IMR-90 (cell line): ENCODE measurements at places on chromosomes 2 and 18. TPM values are rescaled to one million over a fixed set of nuclear protein-coding genes. Genes with fewer than 3 reads are reported as not detected.
A peak's percentile ranks its signal among the peaks of the same experiment; 100 is the strongest.

GRCh38 chr2:157238296-157238695 is 19.2 kb upstream of the GALNT5 start:
- no peak overlapping the region for H3K4me3 ChIP-seq
- H3K36me3 ChIP-seq: no peaks in the 10 kb centered on the region
- peaks cover 6% of the 10 kb centered on the region for H3K4me1 ChIP-seq
- H3K27me3 ChIP-seq: no peaks in the 10 kb centered on the region
- no peak for DNase-seq

- peak; percentile 71 for DNase-seq
- no peak overlapping the region for H3K4me3 ChIP-seq
- no peaks in the 10 kb centered on the region for H3K4me1 ChIP-seq
- H3K27me3 ChIP-seq: peaks cover 2% of the 10 kb centered on the region
- H3K36me3 ChIP-seq: no peaks in the 10 kb centered on the region
Measured at GRCh38 chr2:121898483-121898882, 143.0 kb downstream of the TSN start.

The ANKRD62 gene
- total RNA-seq: not detected in 2 replicates

DNA sequence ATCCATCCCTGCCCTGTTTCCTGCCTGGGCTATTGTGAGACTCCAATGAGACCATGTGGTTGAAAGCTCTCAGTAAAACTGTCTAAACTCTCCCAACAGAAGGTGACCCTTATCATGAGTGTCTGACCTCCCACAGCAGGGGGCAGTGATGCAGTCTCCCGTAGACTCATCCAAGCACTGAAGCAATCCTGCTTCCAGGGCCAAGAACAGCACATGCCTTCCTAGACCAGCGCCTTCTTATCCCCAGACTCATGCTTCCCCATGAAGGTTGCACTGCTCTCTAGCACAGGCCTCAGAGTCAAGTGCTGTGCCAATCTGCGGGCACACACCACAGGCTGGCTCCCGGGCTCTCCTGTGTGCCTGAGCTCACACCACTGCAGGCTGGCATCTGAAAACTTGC is 112.3 kb downstream of the TNS1 start:
- no peak overlapping the region for H3K27ac ChIP-seq
- H3K27me3 ChIP-seq: no peaks in the 10 kb centered on the region
- H3K4me3 ChIP-seq: no peak overlapping the region
- peaks cover 78% of the 10 kb centered on the region for H3K36me3 ChIP-seq
- peak; percentile 93 for DNase-seq
- no peaks in the 10 kb centered on the region for H3K4me1 ChIP-seq

- no peak overlapping the region for H3K27ac ChIP-seq
- no peaks in the 10 kb centered on the region for H3K27me3 ChIP-seq
- DNase-seq: peak; percentile 83
- no peak overlapping the region for H3K4me3 ChIP-seq
Measured at GRCh38 chr2:36912695-36913094, 53.6 kb downstream of the STRN start.

GRCh38 chr18:5318061-5318700 is 22.7 kb upstream of the ZBTB14 start:
- H3K4me3 ChIP-seq: no peak overlapping the region
- DNase-seq: no peak
- H3K4me1 ChIP-seq: no peaks in the 10 kb centered on the region
- no peak overlapping the region for H3K27ac ChIP-seq

The PDE1A gene
- 0.83 and 0.90 TPM in 2 replicates for total RNA-seq

GRCh38 chr2:29130295-29130694 is 15.1 kb downstream of the CLIP4 start:
- peak; percentile 91 for DNase-seq
- H3K4me3 ChIP-seq: no peak overlapping the region
- H3K27ac ChIP-seq: peak overlapping the region; percentile 98
- H3K36me3 ChIP-seq: peaks cover 19% of the 10 kb centered on the region
- H3K4me1 ChIP-seq: peaks cover 11% of the 10 kb centered on the region

DNA sequence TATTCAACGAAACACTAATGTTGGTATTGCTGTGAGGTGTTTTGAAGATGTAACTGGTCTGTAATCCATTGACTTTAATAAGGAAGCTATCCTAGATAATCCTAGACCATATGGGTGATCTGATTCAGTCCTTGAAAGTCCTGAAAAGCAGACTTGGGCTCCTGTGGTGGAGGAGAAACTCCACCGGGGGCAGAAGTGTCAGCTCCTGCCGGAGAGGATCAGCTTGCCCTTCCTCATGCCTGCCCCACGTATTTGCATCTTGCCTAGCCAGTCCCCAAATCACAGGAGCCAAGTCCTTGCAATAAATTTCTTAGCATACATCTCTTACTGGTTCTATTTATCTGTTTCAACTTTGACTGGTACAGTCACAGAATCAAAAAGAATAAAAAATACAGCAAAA is 144.2 kb upstream of the DLGAP1 start:
- H3K27me3 ChIP-seq: no peaks in the 10 kb centered on the region
- no peaks in the 10 kb centered on the region for H3K4me1 ChIP-seq
- H3K36me3 ChIP-seq: no peaks in the 10 kb centered on the region
- H3K4me3 ChIP-seq: no peak overlapping the region
- DNase-seq: no peak

DNA sequence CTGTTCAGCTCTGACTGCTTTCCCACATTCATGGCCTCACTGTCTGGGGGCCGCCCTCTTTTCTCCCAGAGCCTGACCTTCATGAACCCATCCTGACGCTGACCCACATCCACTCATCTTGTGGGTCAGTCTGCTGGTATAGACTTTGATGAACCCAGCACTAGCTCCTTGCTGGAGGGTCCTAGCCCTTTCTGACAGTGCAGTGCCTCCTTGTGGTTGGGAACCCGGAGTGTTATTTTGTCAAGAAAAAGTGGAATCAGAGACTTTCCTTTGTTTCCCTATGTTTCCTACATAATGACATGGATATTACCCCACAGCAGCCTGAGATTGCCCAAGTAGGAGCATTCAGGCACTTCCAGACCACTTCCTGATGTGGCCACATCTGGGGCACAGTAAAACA is 19.3 kb upstream of the OSR1 start:
- no peaks in the 10 kb centered on the region for H3K4me1 ChIP-seq
- no peak overlapping the region for H3K27ac ChIP-seq
- H3K36me3 ChIP-seq: no peaks in the 10 kb centered on the region
- H3K4me3 ChIP-seq: no peak overlapping the region

GRCh38 chr2:98436734-98437133 is 7.9 kb upstream of the INPP4A start:
- H3K27me3 ChIP-seq: peaks cover 7% of the 10 kb centered on the region
- H3K4me1 ChIP-seq: no peaks in the 10 kb centered on the region
- no peak for DNase-seq
- no peak overlapping the region for H3K27ac ChIP-seq

The TUBB8B gene
- total RNA-seq: not detected in 2 replicates

The DSEL gene
- 100 and 145 TPM in 2 replicates for total RNA-seq

The BCL2L11 gene
- 1.1 and 1.4 TPM in 2 replicates for total RNA-seq

- no peak for DNase-seq
- no peaks in the 10 kb centered on the region for H3K27me3 ChIP-seq
- H3K4me3 ChIP-seq: no peak overlapping the region
- H3K36me3 ChIP-seq: no peaks in the 10 kb centered on the region
- no peaks in the 10 kb centered on the region for H3K4me1 ChIP-seq
- H3K27ac ChIP-seq: no peak overlapping the region
Measured at GRCh38 chr2:57376985-57377384, 669.6 kb upstream of the VRK2 start.

- no peak for DNase-seq
- no peaks in the 10 kb centered on the region for H3K27me3 ChIP-seq
- H3K36me3 ChIP-seq: peaks cover 2% of the 10 kb centered on the region
- no peak overlapping the region for H3K4me3 ChIP-seq
Measured at GRCh38 chr2:86617738-86618137, 5.9 kb downstream of the RNF103 start.

The PSMA8 gene
- not detected in 2 replicates for total RNA-seq

DNA sequence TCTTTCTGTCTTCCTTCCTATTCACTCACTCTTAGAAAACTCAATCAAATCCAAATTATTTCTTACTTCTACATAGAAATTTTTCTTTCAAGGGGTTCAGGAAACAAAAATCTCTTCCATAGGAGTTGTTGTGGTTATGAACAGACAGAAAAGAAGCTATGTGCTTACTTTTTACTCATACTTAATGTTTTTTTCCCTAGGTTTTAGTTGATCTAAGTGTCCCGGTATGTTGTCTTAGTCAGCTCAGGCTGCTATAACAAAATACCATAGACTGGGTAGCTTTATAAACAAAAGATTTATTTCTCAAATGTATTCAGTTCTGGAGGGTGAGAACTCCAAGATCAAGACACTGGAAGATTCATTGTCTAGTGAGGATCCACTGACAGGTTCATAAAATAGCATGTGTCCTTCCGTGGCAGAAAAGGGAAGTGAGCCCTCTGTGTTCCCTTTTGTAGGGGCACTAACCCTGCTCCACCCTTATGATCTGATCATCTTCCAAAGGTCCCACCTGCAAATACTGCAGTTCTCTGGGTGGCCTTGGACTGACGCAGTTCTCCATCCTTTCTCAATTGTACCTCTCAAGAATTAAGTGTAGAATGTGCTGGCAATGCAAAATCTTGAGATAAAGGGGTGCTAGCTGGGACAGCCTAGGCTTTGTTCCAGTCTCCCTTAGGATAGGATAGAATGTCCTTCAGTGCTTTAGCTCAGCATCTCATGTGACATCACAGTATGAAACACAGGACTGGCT is 14.4 kb upstream of the VRK2 start:
- DNase-seq: peak; percentile 78
- H3K36me3 ChIP-seq: no peaks in the 10 kb centered on the region
- no peak overlapping the region for H3K27ac ChIP-seq
- H3K27me3 ChIP-seq: no peaks in the 10 kb centered on the region
- no peak overlapping the region for H3K4me3 ChIP-seq
- H3K4me1 ChIP-seq: peaks cover 6% of the 10 kb centered on the region

- H3K27me3 ChIP-seq: no peaks in the 10 kb centered on the region
- H3K4me3 ChIP-seq: no peak overlapping the region
- H3K27ac ChIP-seq: no peak overlapping the region
Measured at GRCh38 chr2:194815475-194815874, 841.6 kb upstream of the SLC39A10 start.

GRCh38 chr2:176729706-176730569 is 460.7 kb downstream of the MTX2 start:
- no peak overlapping the region for H3K4me3 ChIP-seq
- no peak for DNase-seq
- no peaks in the 10 kb centered on the region for H3K27me3 ChIP-seq
- H3K27ac ChIP-seq: no peak overlapping the region
- no peaks in the 10 kb centered on the region for H3K4me1 ChIP-seq
- H3K36me3 ChIP-seq: no peaks in the 10 kb centered on the region
